ENCODE measurements at places on chromosomes 16 and 17. TPM values are rescaled to one million over a fixed set of nuclear protein-coding genes. Genes with fewer than 3 reads are reported as not detected.

The TNP2 gene
- not detected for total RNA-seq

DNA sequence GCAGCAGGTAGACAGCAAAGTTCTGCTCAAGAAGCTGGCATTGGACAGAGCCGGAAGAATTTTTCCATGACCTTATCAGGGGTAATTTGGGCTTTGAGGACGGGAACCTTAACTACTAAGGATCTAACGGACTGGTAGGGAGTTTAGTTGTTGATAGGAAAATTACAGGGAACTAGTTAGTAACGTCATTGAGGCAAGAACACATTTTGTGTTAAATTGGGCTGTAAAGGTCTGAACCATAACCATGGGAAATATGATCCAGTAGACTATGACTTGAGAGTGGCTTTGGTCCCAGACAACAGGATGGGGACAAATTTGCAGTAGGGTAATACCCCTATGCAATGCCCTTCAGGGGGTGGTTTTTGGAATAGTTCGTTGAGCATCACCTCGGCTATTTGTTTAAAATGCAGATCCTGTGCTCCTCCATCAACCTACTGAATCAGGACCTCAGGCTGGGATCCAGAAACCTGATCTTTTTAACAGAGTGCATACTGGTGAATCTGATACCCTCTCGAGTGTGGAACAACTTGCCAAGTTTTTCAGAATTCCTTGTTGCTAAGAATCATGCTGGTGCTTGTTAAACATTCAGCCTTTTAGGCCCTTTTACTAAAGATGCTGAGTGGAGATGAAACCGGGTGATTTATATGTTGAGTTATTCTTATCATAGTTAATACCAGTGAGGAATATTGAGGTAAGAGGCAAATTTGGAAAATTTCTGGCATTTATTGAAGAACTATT, 255.1 kb downstream of the MAP2K6 start:
- no peak for DNase-seq

The CCL2 gene
- 0.54 TPM for total RNA-seq

- DNase-seq, result no peak
Measured at GRCh38 chr16:49486400-49486799, 112.8 kb downstream of the C16orf78 start.

DNA sequence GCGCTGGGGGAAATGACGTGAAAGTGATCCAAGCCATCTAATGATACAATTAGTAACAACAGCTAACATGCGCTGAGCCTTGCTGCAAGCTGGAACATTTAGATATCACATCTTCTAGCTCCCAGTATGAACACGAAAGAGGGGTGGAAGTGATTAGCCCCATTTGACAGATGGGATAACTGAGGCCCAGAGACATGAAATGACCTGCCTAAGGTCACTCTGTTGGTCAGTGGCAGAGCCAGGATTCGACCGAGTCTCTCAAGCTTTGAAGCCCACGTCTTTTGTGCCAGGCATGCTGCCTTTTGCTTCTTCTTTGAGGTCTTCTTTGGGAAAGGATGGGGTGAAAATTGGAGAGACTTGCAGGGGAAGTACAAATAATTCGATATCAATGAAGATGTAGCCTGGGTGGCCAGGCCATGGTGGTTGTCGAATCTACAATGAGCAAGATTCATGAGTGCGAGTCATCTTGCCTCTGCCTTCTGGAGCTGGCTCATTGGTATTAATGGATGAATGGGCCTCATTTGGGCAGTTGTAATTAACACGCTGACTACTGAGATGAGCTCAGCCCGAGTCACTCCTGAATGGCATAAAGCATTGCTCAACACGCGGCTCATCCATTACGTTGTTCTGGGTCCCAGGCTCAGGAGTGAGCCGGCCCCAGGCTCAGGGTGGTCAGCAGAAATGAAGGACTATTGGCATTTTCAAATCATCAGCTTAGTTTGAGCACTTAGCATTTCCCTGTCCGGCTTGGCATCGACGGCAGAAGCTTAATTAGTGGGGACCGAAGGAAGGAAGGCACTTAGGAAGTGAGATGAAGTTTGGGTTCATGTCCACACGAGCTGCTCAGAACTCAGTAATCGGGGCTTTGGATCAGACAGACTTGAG, 28.0 kb upstream of the GPRC5B start:
- no peak for DNase-seq

- no peak for DNase-seq
Measured at GRCh38 chr16:68452176-68452575, 3.9 kb upstream of the SMPD3 start.
